ENCODE measurements at places on chromosomes 5 and 9. TPM values are rescaled to one million over a fixed set of nuclear protein-coding genes. Genes with fewer than 3 reads are reported as not detected.
A peak's percentile ranks its signal among the peaks of the same experiment; 100 is the strongest.

DNA sequence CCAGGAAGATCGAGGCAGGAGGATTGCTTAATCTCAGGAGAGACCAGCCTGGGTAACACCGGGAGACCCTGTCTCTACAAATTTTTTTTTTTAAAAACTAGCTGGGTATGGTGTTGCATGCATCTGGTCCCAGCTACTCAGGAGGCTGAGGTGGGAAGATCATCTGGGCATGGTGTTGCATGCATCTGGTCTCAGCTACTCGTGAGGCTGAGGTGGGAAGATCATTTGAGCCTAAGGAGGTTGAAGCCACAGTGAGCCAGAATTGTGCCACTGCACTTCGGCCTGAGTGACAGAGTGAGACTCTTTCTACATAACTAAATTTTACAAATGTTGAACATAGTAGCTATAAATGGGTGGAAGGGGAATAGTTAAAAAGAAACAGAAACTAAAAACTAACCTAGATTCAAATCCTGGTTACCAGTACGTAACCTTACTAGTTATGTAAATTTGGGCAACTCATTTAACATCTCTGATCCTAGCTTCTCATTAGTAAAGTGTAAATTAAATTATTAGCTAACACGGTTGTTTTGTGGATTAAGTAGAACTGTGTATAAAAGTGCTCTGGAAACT is 41.7 kb downstream of the TMEM161B start:
- H3K27me3 ChIP-seq = no peaks in the 10 kb centered on the region
- no peak overlapping the region for H3K4me3 ChIP-seq
- H3K27ac ChIP-seq = no peak overlapping the region
- no peaks in the 10 kb centered on the region for H3K4me1 ChIP-seq

- no peaks in the 10 kb centered on the region for H3K27me3 ChIP-seq
- DNase-seq = no peak
- H3K36me3 ChIP-seq = no peaks in the 10 kb centered on the region
- H3K27ac ChIP-seq = no peak overlapping the region
- H3K4me1 ChIP-seq = no peaks in the 10 kb centered on the region
- no peak overlapping the region for H3K4me3 ChIP-seq
Observed at GRCh38 chr9:24071716-24072115, 245.7 kb upstream of the ELAVL2 start.

DNA sequence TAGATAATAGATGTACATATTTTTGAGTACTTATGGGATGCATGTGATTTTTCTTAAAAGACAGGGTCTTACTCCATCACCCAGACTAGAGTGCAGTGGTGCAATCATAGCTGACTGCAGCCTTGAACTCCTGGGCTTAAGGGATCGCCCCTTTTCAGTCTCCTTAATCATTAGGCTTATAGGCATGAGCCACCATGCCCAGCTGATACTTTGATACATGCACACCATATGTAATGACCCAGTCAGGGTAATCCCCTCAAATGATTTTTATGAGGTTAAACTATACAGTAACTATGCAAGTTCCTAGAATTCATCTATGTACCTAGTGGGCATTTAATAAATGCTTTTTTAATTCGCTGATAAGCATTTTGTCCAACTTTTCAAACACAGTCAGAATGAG is 292.3 kb downstream of the DTWD2 start:
- H3K36me3 ChIP-seq = no peaks in the 10 kb centered on the region
- H3K27ac ChIP-seq = no peak overlapping the region
- no peak for DNase-seq
- no peaks in the 10 kb centered on the region for H3K27me3 ChIP-seq
- no peaks in the 10 kb centered on the region for H3K4me1 ChIP-seq

GRCh38 chr9:97852399-97853055 is 499 bp upstream of the FOXE1 start:
- DNase-seq = no peak
- no peaks in the 10 kb centered on the region for H3K36me3 ChIP-seq
- H3K27ac ChIP-seq = no peak overlapping the region
- no peaks in the 10 kb centered on the region for H3K27me3 ChIP-seq
- H3K4me1 ChIP-seq = peaks cover 10% of the 10 kb centered on the region

DNA sequence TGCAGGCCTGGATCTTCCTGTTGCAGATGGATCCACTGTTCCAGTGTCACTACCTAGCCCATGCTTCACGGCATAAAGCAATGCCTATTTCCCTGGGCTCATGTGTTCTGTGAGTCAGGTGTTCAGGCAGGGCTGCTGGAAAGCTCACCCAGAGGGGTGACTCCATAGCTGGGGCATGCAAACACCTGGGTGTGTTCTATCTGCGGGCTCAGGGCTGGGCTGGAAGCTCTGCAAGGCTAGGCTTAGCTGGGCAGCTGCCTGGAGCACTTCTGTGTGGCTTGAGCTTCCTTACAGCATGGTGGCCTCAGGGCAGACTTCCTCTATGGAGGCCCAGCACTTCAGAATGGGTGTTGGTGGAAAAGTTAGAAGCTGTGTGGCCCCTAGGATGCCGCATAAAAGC is 139.9 kb downstream of the GADD45G start:
- peaks cover 8% of the 10 kb centered on the region for H3K4me1 ChIP-seq
- H3K4me3 ChIP-seq = no peak overlapping the region
- no peak overlapping the region for H3K27ac ChIP-seq
- no peaks in the 10 kb centered on the region for H3K36me3 ChIP-seq
- no peaks in the 10 kb centered on the region for H3K27me3 ChIP-seq
- no peak for DNase-seq

DNA sequence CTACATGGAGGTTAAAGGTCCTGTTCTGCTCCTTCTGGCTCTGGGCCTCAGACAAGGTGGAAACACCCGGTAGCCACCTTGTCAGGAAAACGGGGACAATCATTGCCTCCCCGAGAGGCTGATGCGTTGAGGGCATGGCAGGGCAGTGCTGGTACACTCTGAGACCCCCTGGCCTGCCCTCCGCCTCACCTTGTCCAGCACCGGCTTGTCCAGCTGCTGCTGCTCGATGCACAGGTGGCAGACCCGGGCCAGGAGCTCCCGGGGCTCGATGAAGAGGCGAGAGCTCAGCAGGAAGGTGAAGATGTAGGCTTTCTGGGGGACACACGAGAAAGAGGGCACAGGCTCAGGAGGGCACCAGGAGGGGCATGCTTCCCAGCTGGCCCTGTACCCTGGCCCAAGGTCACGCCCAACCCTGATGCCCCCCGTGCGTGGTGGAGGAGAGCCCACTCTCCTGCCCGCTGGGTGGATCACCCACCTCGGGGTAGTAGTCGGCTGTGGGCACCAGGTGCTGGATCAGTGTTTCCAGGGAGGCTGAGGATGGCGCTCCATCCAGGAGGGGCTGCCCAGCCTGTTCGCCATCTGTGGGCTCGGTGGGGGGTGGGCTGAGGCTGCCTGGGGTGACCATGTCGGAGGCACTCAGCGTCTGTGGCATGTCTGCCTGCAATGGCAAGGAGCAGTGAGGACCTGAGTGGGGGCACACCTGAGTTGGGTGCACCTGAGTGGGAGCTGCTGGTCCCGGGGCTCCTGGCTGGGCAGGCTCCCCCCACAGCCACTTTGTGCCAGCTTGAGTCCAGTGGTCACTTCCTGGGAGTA is 66.0 kb upstream of the RNF130 start:
- no peaks in the 10 kb centered on the region for H3K27me3 ChIP-seq
- H3K36me3 ChIP-seq = no peaks in the 10 kb centered on the region
- H3K4me1 ChIP-seq = no peaks in the 10 kb centered on the region
- no peak overlapping the region for H3K27ac ChIP-seq

RFK gene
- total RNA-seq = 41.8 TPM

- no peak overlapping the region for H3K27ac ChIP-seq
- H3K27me3 ChIP-seq = no peaks in the 10 kb centered on the region
- H3K4me3 ChIP-seq = no peak overlapping the region
- H3K4me1 ChIP-seq = no peaks in the 10 kb centered on the region
Observed at GRCh38 chr9:135522137-135522877, 1.1 kb downstream of the LCN1 start.

DNA sequence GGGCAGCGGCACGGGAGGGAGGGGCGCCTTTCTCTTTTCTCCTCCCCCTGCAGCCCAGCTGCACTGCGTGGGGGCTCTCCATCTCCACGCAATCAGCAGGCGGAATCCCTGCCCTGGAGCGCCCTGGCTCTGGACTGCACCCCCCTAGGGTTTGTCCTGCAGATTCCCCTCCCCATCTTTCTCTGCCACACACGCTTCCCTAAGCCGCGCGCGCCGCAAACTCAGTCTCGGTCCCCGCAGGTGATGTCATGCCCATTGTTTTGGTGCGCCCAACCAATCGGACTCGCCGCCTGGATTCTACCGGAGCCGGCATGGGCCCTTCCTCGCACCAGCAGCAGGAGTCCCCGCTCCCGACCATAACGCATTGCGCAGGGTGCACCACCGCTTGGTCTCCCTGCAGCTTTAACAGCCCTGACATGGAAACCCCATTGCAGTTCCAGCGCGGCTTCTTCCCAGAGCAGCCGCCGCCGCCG is at the start of gene KCNN2:
Gene KCNN2 (plus strand): TSS at position 347 of the 473 bp plus-strand sequence. CDS start 70 bp downstream, at position 417.
- peaks cover 14% of the 10 kb centered on the region for H3K4me1 ChIP-seq
- H3K27me3 ChIP-seq = no peaks in the 10 kb centered on the region
- peak within 1 kb of the TSS; percentile 55 for H3K4me3 ChIP-seq
- peak; percentile 94 for DNase-seq

DNA sequence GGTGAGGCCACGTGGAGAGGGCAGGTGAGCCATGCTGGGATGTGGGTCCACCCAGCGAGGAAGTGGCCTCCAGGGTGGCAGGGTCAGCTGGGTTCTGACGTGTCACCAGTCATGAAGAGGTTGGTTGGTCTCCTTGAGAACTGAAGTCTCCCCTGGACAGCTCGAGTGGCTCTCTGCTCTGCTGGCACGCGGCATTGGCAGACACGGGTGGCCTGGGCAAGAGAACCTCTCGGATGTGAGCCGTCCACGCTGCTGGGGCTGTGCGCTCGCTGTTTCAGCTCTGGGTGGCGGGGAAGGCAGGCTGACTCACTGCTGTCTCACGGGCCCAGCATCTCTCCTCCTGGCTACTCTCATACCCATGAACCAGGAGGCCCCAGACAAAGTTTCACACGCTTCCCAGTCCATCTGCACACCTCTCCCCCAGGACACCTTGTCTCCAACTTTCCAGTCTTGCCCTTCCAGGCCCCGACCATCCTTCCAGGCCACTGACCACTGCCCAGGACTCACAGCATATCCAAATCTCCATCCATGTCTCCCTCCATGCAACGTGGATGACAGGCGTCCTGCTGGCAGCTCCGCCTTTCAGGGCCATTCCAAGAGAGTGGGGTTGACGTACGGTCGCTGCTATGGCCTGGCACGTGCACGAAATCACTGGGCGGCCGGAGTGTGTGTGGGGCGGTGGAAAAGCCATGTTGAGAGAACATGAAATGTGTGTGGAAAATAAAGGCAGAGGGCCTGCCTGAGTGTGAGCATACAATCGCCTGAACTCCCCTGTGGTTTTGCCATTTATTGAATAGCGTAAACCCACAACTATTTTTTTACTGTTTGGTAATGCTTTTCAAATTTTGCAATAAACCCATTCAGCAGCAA is 145.0 kb upstream of the COL5A1 start:
- DNase-seq = no peak
- no peaks in the 10 kb centered on the region for H3K27me3 ChIP-seq
- no peaks in the 10 kb centered on the region for H3K36me3 ChIP-seq
- H3K27ac ChIP-seq = no peak overlapping the region

- H3K27ac ChIP-seq = peak overlapping the region; percentile 88
- no peaks in the 10 kb centered on the region for H3K27me3 ChIP-seq
- H3K4me1 ChIP-seq = peaks cover 8% of the 10 kb centered on the region
Observed at GRCh38 chr5:95554331-95554646, 488 bp downstream of the SKIC3 start.

RANBP17 gene
- total RNA-seq = 58.2 TPM

PDE8B gene
- total RNA-seq = 2.0 TPM

GRCh38 chr9:2059274-2059929 is 44.3 kb downstream of the SMARCA2 start:
- no peaks in the 10 kb centered on the region for H3K27me3 ChIP-seq
- no peak for DNase-seq
- H3K4me3 ChIP-seq = no peak overlapping the region
- no peak overlapping the region for H3K27ac ChIP-seq
- no peaks in the 10 kb centered on the region for H3K36me3 ChIP-seq

- H3K27me3 ChIP-seq = no peaks in the 10 kb centered on the region
- DNase-seq = no peak
Observed at GRCh38 chr5:157295247-157295646, 29.3 kb downstream of the CYFIP2 start.

GRCh38 chr5:81726297-81726696 is 24.6 kb downstream of the SSBP2 start:
- H3K27ac ChIP-seq = no peak overlapping the region
- no peaks in the 10 kb centered on the region for H3K36me3 ChIP-seq
- no peak for DNase-seq
- no peaks in the 10 kb centered on the region for H3K27me3 ChIP-seq
- no peak overlapping the region for H3K4me3 ChIP-seq

DNA sequence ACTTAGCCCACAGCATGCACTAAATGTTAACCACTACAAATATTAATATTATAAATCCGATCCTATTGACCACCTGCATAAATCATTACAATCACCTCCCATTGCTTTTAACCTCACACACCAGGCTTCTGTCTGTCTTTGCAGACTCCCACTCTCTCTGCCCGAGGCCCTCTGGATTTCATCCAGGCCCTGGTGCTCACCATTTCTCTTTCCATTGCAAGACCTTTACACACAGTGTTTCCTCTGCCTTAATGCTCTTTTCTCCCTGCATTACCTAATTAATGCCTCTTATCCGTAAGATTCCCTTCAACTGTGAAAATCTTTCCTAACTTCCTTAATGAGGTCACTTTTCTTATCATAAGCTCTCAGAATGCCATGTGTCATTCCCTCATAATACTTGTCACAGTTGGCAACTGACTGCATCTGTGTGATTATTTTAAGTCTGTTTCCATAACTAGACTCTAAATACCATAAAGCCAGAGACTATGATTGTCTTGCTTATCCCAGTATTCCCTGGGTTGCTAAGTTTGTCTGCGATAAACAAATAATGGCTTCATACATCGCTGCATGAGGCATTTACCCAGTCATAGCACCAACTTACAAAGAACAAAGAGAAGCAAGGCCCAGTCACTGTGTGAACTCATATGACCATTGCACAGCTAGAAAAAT is 155.1 kb downstream of the CCDC192 start:
- no peak overlapping the region for H3K4me3 ChIP-seq
- H3K27me3 ChIP-seq = no peaks in the 10 kb centered on the region
- H3K36me3 ChIP-seq = no peaks in the 10 kb centered on the region
- H3K4me1 ChIP-seq = no peaks in the 10 kb centered on the region

GRM6 gene
- total RNA-seq = 0.47 TPM

GRCh38 chr5:172635038-172635437 is 6.0 kb upstream of the NEURL1B start:
- H3K27ac ChIP-seq = no peak overlapping the region
- no peak for DNase-seq
- H3K4me3 ChIP-seq = no peak overlapping the region
- no peaks in the 10 kb centered on the region for H3K27me3 ChIP-seq
- H3K36me3 ChIP-seq = no peaks in the 10 kb centered on the region
- peaks cover 7% of the 10 kb centered on the region for H3K4me1 ChIP-seq

PCDHA9 gene
- 2.3 TPM for total RNA-seq

KCTD16 gene
- total RNA-seq = 2.7 TPM

- no peak overlapping the region for H3K27ac ChIP-seq
- H3K4me3 ChIP-seq = no peak overlapping the region
- no peak for DNase-seq
- H3K4me1 ChIP-seq = peaks cover 24% of the 10 kb centered on the region
- no peaks in the 10 kb centered on the region for H3K27me3 ChIP-seq
Observed at GRCh38 chr9:94176608-94177007, 82.5 kb upstream of the ZNF169 start.

GAS1 gene
- total RNA-seq = 12.9 TPM
